IMR-90 (cell line): ENCODE measurements at places on chromosomes 6 and 20. TPM values are rescaled to one million over a fixed set of nuclear protein-coding genes. Genes with fewer than 3 reads are reported as not detected.
A peak's percentile ranks its signal among the peaks of the same experiment; 100 is the strongest.

DNA sequence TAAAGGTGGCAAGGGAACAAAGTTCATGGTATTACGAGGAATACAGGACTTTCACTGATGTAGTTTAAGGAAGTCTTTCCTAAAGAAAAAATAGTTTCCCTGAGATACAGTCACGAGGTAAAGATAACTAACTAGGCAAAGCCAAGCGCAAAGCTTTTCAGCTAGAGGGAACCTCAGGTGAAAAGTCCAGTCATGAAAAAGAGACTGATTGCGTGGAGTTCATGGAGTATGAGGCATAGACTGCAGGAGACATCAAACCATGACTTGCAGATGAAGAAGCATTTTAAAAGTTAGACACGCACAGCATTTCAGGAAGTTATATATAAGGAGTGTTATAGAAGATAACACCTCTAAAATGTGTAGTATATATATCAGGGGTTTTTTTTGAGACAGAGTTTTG lies 205.6 kb upstream of the ZNF184 start:
- no peak overlapping the region for H3K4me3 ChIP-seq
- H3K27me3 ChIP-seq, result peaks cover 10% of the 10 kb centered on the region
- DNase-seq, result no peak
- H3K27ac ChIP-seq, result no peak overlapping the region
- no peaks in the 10 kb centered on the region for H3K36me3 ChIP-seq
- H3K4me1 ChIP-seq, result no peaks in the 10 kb centered on the region

DNA sequence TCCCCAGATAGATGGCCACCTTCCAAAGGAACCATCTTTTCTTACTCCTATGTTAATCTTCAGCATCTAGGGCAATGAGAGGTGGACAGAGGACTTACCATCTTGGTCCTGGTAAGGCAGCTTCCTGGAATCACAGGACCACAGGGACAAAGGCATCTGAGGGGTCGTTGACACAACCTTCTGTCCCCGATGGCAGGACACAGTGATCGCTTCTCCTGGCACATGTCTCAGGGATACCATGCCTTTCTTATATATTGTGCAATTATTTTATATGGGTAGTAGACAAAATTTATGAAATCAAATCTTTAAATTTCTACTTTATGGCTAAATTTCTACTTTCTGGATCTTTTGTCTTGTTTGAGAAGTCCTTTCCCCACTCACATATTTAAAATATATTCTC lies 20.1 kb downstream of the SERPINB1 start:
- DNase-seq, result no peak
- no peaks in the 10 kb centered on the region for H3K36me3 ChIP-seq
- peaks cover 8% of the 10 kb centered on the region for H3K4me1 ChIP-seq
- no peaks in the 10 kb centered on the region for H3K27me3 ChIP-seq

GRCh38 chr6:87968435-87969278 lies 79.0 kb upstream of the SPACA1 start:
- H3K27me3 ChIP-seq, result no peaks in the 10 kb centered on the region
- DNase-seq, result no peak
- peak overlapping the region; percentile 22 for H3K4me3 ChIP-seq
- H3K36me3 ChIP-seq, result no peaks in the 10 kb centered on the region
- no peak overlapping the region for H3K27ac ChIP-seq

- peak overlapping the region; percentile 95 for H3K4me3 ChIP-seq
- H3K36me3 ChIP-seq, result peaks cover 10% of the 10 kb centered on the region
- H3K27me3 ChIP-seq, result no peaks in the 10 kb centered on the region
- peaks cover 4% of the 10 kb centered on the region for H3K4me1 ChIP-seq
Observed at GRCh38 chr6:85641897-85642773, 551 bp downstream of the SYNCRIP start.

DTNBP1 gene
- total RNA-seq, result 4.7 and 4.8 TPM in 2 replicates
